ENCODE measurements at places on chromosomes 6 and 20.

GRCh38 chr20:52076164-52076563, 115.4 kb downstream of the ZFP64 start:
- DNase-seq: no peak

DNA sequence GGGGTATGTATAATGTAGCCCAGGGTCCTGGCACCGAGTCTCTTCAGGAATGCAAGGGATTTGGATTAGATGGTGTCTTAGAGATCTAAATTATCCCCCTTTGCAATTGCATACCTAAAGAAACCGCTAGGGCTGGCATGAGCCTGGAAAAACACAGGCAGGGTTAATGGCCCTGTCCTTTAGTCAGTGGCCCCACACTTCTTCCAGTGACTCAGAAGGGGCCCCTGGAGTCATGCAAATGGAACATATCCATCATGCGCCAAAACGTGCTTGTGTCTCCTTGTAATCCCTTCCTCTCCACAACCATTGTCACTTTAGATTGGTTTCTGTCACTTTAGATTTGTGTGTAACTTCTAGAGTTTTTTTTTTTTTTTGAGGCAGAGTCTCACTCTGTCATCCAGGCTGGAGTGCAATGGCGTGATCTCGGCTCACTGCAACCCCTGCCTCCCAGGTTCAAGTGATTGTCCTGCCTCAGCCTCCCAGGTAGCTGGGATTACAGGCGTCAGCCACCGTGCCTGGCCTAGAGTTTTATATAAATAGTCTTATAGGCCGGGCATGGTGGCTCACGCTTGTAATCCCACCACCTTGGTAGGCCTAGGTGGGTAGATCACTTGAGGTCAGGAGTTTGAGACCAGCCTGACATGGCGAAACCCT, 8.7 kb upstream of the MYBL2 start:
- no peak for DNase-seq

DNA sequence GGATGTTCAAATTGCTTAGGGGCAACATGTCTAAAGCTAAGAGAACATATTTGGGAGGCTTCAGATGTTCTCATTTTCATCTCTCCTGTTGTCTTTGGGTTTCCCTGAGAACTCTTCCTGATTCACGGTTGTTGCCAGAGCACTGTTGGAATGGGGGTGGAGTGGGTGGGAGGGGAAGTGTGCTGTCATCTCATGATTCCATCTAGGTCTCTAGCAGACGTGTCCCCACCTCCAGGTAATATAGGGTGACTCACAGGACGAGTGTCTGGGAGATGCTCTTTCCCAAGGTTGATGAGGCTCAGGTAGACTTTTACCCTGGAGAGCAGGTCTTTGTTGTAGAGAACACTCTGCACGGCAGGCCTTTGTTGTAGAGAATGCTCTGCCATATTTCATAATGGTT, 636.9 kb downstream of the QKI start:
- DNase-seq: no peak

- DNase-seq: no peak
These were observed 57.8 kb upstream of the KLHL31 start for GRCh38 chr6:53723331-53723730.

GRCh38 chr6:157989541-157990289, 8.1 kb downstream of the SYNJ2 start:
- DNase-seq: no peak

DNA sequence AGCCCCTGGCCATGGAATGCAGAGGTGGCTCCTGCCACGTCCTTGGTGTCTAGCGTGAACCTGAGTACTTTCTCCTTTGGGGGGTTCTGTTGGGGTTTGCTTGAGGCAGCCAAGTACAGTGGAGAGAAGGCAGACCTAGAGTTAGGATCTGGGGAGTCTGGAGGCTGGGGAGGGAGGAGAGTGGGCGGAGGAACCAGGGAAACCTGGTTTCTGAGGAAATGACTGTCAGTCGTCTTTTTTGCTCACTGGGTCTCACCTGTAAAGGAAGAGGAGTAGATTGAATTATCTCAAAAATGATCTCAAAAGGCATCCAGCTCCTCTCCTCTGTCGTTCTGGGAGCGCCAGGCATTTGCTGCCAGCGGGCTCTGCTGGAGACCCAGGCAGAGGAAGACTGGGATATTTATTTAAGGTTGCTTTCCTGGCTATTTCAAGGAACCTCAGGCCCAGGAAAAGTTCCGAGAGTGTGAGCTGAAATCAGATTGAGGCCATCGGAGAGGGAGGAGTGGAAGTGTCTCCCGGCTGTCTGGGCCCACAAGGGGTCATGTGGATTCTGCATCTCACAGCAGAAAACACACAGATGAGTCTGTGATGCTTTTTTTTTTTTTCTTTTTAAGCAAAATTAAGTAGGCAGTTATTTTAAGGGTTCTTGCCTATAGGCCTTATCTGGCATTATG, 16.1 kb downstream of the EPB41L1 start:
- no peak for DNase-seq

GRCh38 chr6:122804962-122805485, 16.0 kb downstream of the SMPDL3A start:
- DNase-seq: no peak

- DNase-seq: no peak
These were observed 14.4 kb downstream of the DUSP22 start for GRCh38 chr6:306641-307061.

DNA sequence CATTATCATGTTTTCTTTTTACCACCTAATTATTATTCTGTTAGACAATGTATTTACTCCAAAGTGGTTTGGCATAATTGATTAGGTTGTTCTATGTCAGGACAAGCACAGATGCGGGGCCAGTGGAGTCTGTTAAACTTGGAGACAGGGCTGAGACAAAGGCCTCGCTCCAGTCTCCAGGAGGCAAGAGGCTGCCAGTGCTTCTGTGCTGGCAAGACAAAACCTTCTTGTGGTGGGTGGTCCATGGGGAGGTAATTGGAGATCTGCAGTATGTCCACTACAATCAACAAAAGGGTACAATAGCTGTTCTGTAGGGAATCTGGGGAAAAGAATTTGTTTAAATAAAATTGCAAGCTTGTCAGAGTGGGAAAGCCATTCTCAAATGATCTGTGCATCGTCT, 677.2 kb upstream of the SLC35B3 start:
- no peak for DNase-seq

DNA sequence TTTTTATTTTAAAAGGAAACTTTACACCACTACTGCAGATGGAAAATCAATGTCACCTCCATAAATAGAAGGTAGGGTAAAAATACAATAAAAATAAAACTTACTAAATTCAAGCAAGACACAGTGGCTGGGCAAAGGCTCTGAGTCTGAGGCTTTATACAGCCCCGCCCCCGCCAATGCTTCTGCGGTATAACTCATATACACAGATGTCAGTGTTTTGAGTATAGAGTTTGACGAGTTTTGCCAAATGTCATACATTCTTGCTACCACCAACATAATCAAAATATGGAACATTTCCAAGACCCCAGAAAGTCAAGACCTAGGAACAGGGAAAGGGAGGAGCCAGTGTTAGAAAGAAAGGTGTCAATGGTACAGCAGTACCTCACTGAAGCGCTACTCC, 12.8 kb downstream of the NFATC2 start:
- DNase-seq: no peak

DNA sequence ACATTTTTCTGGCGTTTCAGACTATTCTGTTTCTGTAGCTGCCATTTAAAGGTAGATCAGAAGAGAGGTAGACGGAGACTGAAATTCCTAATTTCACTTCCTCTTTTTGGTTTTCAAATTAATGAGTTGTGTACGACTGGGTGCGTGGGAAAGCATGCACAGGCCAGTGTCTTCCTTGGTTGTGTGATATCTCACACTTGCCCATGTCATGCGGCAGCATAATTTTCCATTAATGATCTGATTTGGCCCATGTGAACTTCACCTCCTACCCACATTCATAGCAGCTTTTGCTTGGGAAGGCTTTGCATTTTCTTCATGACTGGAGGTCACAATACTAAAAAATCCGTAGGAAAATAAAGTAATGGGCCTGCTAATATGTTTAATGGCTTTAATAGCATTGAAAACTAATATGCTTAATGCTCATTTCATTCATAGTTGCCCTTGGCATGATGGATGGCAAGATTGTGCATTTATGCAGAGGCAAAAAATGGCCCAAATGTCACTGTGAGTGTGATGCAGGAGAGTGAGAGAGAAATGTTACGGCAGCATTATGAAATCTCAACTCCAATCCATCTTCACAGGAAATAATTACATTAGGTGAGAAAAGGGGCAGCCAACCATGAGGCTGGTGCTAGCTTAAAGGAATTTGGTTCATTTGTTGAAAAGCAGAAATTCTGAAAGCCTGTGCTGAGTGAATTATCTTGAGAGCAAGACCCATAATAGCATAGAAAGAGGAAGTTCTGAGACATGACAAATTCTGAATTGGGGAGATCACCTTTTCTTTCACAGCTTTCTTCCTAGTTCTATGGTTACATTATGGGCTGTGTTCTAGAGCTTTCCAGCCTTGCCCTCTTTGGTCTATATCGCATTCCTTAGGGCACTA, 69.0 kb upstream of the UST start:
- no peak for DNase-seq

GRCh38 chr6:8180327-8181159, 78.2 kb upstream of the EEF1E1 start:
- no peak for DNase-seq

- no peak for DNase-seq
These were observed 143.5 kb downstream of the PDE7B start for GRCh38 chr6:135994857-135995544.

GRCh38 chr6:27478141-27478705, 5.3 kb upstream of the ZNF184 start:
- no peak for DNase-seq

- no peak for DNase-seq
These were observed 75.6 kb upstream of the SLC22A23 start for GRCh38 chr6:3532296-3532916.
